ENCODE measurements at places on chromosomes 1 and 21.
A peak's percentile ranks its signal among the peaks of the same experiment; 100 is the strongest.

DNA sequence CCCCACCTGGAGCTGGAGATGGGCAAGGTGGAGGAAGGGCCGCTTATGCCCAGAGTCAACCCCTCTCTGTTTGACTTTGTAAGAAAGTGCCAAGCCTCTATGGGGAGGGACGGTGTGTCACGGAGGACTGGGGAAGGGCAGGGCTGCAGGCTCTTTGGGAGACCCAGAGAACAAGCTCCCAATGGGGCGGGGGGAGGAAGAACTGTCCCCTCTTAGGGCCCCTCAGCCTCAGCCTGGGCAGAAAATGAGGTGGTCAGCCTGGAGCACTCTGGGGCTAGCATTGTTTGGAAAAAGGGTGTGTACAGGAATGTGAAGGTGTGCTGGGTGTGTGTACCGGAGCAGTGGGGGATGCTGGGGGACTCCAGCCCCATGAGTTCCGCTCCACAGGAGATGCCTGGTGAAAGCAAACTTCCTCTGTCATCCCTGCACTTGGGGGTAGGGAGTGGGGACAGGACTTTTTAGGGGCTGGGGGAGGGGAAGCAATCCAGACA is 1.2 kb upstream of the INAVA start:
- DNase-seq, result no peak

DNA sequence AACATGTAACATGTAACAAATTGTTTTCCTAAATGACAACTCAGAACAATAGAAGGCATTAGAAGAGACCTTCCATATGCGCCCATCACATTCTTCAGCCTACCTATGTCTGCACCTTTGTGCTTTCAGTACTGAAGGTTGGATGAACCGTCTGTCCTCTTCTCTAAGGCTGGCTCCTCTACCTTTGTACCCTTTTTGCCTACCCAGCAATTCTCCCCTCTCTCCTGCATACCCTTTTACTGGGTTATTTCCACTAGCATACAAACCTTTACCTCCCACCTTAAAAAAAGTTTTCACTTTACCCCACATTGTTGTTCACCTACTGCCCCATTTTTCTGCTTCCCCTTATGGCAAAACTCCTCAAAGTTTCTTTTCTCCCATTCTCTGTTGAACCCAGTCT is 5.2 kb downstream of the PIGV start:
- DNase-seq, result no peak

GRCh38 chr21:44051462-44051941 is 39.4 kb downstream of the TRAPPC10 start:
- DNase-seq, result no peak

GRCh38 chr1:3785045-3785444 is 11.3 kb downstream of the LRRC47 start:
- no peak for DNase-seq

GRCh38 chr1:243719476-243719875 is 130.6 kb downstream of the AKT3 start:
- no peak for DNase-seq

- DNase-seq, result no peak
Observed at GRCh38 chr1:93081716-93082115, 2.6 kb downstream of the MTF2 start.

- no peak for DNase-seq
Observed at GRCh38 chr1:46931151-46931550, 10.1 kb downstream of the CYP4A11 start.

DNA sequence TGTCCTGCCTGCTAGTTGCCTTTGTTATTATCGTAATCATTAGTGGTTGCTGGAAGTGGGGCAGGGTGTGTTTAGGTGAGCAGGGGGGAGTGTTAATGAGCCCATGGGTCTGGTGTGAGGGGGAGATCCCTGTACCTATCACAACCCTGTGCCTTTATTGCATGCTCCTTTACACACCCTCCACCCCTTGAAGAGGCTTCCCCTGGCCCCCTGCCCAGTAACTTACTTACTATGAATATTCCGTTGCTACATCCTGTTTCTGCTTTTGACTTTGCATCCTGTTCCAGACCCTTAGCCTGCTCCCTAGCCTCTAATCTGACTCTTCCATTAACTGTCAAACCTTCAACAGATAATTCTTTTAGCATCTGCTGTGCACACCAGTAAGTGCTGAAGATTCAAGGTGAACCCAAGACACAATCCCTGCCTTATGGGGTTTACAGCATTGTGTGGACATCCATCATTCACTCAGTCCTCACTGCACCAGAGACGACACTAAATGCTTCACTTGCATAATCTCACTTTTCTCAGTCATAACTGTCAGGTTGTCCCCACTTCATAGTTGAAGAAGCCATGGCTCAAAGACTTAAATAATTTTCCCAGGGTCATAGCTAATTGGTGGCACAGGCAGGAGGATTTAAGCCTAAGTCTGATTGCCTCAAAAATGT is 47.9 kb downstream of the CDC7 start:
- DNase-seq, result no peak

- no peak for DNase-seq
Observed at GRCh38 chr1:154474802-154475201, 27.2 kb upstream of the TDRD10 start.

DNA sequence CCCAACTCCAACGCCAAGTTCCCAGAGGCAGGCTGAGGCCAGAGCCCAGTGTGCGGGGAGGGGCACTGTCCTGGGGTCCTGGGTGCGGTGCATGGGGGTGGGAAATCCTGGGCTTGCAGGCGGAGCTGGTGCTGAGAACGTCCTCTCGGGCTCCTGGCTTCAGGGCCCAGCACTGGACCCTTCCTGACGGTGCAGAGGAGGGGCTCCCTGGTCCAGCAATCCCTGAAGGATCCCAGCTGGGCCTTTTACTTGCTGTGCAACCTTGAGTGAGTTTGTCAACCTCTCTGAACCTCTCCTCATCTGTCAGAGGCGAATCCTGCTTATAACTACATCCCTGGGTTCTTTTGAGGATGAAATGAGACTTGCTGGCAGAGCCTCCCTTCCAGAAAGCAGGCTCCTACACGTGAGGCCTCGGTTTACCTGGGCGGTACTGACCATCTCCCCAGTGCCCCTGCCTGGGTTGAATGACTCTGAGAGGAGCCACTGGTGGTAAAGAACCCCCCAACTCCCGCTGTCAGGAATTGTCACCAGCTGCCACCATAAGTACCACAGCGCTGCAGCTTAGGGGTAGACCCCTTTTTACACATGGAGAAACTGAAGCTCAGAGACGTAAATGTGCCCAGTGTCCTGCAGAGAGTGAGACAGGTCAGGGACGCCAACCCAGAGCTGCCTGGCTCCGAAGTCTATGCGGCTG is 77.3 kb downstream of the DHRS3 start:
- DNase-seq, result no peak

DNA sequence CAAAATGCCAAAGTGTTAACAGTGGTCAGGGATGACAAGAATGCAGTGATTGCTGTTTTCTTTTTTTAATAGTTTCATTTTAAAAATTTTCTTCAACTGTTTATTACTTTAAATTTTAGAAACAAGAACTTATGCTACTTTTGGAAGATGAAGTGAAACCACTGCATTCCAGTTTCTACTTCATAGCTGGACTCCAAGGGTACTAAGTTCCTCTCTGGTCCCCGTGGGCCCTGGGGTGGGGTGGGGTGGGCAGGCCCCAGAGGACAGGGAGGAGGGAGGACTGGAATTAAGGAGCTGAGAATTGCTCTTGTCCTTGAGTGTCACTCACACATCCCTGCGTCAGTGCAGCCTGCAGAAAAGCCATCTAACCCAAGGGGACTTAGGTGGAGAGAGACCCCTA is 97.3 kb downstream of the RAVER2 start:
- DNase-seq, result no peak

- no peak for DNase-seq
Observed at GRCh38 chr1:117581391-117581943, 24.4 kb upstream of the TENT5C start.

DNA sequence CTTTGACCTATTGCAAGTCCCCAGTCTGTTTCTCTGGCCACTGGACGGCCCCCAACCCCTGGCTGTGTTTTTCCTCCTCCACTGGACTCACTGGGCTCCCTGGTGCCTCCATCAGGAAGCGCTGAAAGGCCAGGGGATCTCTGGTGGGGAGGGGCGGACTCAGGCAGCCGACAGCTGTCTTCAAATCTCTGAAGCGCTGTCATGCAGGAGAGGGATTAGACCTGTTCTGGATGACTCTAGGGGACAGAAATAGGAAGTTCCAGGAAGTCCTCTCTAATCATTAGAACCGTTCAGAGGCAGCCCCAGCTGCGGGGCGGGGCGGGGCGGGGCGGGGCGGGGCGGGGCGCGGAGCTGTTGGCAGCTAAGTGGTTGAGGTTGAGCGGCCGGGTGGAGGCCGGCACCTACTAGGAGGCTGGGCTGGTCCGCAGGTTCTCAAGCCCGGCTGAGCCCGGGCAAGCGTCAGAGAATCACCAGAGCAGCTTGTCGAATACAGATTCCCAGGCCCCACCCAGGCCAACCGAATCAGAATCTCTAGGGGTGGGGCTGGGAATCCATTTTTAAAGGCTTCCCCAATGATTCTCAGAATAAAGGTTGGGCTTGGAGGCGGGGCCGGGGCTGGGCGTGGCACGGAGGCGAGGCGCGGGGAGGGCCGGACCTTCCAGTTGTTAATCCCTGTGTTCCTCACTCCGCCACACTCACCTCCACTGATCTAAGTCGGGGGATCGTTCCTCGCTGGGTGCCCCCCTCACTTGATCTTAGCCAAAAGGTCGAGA is 11.4 kb upstream of the PHLDA3 start:
- DNase-seq, result peak; percentile 43

DNA sequence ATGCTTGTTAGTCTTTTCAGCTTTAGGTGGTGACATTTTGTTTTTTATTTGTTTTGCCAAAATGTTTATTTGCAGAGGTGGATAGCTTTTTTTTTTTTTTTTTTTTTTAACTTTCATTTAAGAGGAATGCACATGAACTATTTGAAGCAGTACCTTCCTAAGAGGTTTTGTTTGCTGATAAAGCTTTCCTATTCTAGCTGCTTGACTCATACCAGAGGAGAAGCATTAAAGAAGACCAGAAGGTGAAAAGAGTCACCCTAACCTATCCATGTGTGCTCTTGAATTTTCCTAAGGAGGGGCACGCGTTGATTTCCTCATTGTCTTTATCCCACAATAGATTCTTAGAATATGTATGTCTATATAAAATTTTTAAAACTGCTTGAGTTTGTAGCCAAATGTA is 57.7 kb downstream of the PRDM2 start:
- DNase-seq, result no peak

GRCh38 chr1:101849356-101849755 is 147.4 kb downstream of the OLFM3 start:
- DNase-seq, result no peak

- DNase-seq, result no peak
Observed at GRCh38 chr1:154471304-154471703, 30.7 kb upstream of the TDRD10 start.

DNA sequence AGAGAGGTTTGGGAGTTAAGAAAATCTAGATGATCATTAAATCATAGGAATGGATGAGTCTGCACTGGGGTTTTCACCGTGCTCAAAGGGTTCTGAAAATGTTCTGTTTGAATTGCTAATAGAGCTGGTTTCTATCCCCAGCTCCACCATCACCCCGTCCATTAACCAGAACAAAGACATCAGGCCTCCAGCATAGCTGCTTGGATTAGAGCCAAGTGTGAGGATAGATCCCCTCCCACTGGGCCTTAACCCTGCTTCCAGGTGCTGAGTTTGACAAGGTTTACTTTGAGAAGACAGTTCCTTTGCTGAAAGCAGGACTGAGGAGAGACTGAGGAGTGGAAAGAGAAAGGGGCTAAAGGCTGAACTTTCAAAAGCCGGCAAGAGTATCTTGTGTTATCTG is 48.3 kb downstream of the MPZL1 start:
- no peak for DNase-seq

GRCh38 chr1:86356247-86356646 is 39.9 kb downstream of the ODF2L start:
- DNase-seq, result no peak

- DNase-seq, result no peak
Observed at GRCh38 chr1:95437011-95437410, 203.0 kb downstream of the RWDD3 start.

- DNase-seq, result no peak
Observed at GRCh38 chr1:34762474-34763141, 3.1 kb downstream of the GJB4 start.

DNA sequence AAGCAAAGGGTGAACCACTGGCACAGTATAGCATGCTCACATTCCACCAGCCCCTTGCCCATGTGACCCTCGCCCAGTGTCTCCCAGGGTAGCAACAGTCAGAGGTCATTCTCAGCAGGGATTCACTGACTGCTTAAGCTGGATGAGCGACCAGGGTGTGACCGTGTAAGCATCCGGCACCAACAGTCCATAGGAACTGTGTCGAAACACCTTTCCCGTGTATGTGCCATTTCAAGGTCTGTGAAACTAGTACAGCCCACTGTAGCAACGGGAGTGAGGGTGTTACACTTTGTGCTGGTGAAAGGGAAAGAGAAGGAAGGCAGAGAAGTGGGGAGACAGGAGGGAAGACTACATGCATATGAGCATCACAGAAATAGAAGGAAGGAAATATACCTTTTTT is 10.8 kb downstream of the PIK3C2B start:
- no peak for DNase-seq

GRCh38 chr1:76218888-76219287 is 144.3 kb downstream of the ST6GALNAC3 start:
- DNase-seq, result no peak

DNA sequence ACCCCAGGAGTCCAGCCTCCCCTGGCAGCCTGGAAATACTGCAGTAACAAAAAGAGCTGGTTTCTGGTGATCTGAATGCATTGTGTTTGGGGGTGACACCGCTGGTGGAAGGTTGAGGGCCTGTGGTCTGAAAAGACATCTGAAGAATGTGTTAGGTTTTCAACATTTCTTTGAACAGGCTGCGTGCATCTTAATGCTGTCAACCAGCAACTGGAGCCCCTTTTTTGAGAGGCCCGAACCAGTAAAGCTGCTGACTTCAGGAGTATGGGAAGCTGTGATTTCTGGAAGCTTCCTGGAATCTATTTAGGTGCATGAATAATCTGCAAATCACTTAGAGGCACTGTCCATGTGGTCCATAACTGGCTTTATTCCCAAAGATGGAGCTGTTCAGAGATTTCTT is 17.0 kb downstream of the ATP5PO start:
- DNase-seq, result no peak

DNA sequence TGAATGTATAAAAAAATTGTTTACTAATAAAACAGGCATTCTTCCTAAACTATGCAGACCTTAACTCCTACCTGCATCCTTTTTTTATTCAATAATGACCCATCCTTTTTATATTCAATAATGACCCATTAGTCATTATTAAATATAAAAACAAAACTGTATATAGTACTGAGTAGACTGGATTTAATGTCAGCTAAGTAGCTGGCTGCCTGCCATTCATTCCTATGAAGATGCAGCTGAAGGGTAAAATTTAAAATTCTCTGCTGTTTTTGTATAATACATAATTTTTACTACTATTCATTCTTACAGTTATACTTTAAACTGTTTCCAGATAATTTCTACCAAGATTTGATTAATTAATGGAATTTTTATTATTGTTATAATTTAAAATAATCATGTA is 79.3 kb downstream of the DENND1B start:
- no peak for DNase-seq

DNA sequence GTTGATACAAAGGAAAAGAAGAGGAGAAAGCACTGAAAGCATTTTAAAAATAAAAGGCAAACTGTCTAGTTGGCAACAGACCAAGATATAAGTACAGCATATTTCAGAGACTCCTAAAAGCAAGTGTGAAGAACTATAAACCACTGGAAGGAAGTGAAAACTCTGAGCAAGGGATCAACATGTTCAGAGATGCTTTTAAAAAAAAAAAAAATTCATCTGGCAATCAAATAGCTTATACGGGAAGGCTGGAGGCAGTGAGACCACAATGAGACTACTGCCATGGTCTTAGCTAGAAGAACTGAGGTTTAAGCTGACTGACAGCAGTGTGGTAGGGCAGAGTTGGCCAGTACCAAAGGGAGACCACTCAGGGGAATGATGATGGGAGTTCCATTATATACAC is 124.3 kb downstream of the VAV3 start:
- no peak for DNase-seq

GRCh38 chr1:27049607-27050006 is 37.0 kb upstream of the TENT5B start:
- DNase-seq, result no peak
